ENCODE measurements at places on chromosomes 11 and 22.

DNA sequence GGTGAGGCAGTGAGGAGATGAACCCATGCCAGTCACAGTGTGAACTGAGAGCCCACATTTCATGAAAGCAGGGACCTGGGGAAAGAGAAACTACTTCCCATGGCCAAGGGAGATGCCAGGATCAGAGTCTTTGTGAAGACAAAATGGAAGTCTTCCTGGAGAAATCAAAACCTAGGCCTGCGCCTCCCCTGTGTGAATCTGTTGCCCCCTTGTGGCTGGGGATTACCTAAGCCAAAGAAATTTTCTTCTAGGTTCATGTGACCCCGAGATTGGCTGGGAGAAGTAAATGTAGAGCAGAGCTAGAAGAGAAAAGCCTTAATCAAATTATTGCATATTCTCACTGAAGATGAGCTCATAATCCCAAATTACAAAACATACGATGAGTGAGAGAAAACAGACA lies 1075.3 kb downstream of the TBC1D22A start:
- no peak for DNase-seq

- no peak for DNase-seq
These were observed 21.1 kb upstream of the TMPRSS13 start for GRCh38 chr11:117950301-117950700.

GRCh38 chr11:116969694-116970093 lies 128.5 kb downstream of the SIK3 start:
- no peak for DNase-seq

DNA sequence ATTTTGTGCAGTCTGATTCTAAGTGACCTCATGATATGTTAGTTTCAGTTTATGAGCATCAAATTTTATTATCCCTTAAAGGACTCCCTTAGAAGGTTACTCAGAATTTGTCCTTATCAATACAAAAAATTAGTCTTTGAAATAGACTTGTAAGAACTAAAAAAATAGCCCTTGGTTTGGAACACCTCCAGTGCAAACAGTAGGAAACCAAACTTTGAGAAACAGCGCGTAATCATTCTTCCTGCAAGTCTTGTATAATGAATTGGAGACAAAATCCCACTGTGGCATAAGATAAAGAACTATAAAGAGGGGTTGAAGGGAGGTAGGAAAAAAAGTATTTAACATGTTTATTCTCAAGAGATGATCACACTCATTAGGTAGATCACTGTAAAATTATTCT lies 10.8 kb upstream of the MSANTD4 start:
- DNase-seq, result no peak

DNA sequence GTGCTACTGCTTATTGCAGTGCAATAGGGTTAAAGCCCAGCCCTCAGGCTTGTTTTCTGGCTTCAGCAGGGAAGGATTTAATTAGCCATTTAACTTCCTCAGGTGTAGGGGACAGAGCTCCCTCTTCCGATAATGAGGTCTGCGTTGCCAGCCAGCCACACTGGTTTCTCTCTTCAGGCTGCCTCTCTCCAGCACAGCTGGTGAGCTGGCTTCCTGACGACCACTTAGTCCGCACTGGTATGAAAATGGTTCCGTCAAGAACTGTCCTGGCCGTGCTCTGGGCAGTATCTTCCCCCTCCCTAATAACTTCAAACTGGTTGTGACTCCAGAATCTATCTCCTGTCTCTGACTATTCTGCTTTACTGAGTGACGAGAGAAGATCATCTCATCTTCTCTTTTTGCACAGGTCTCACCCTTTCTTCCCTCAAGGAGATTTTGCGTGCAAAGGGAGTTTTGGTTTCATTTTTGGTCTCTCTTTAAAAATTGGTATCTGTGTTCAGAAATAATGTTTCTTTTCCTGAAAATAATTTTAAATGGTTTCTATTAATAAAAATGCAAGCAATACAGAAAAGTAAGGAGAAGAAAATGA lies 49.2 kb downstream of the CNTN5 start:
- no peak for DNase-seq

DNA sequence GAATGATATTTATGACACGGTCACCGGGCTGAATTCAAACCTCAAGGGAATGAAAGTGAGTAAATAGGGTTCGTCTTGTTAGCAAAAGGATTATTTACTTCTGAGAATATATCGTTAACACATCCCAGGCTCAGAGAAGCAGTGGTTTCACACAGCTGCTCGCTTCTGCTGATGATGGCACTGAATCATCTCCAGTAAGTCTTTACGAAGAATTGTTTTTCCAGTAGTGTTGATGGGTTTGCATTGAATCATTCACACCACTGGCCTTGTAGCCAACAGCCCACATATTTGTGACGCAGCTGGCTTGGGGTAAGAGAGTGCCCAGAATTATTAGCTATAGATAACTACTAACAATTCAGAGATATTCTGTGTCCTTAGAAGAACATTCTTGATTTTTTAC lies 236.3 kb downstream of the CADM1 start:
- DNase-seq, result no peak

GRCh38 chr22:38944653-38945052 lies 12.8 kb upstream of the APOBEC3A start:
- no peak for DNase-seq

GRCh38 chr11:65651589-65652510 lies 10.9 kb downstream of the RELA start:
- DNase-seq, result no peak

GRCh38 chr11:13891911-13892310 lies 70.6 kb upstream of the SPON1 start:
- DNase-seq, result no peak

- no peak for DNase-seq
These were observed 21.8 kb downstream of the RPL3 start for GRCh38 chr22:39297490-39298240.

DNA sequence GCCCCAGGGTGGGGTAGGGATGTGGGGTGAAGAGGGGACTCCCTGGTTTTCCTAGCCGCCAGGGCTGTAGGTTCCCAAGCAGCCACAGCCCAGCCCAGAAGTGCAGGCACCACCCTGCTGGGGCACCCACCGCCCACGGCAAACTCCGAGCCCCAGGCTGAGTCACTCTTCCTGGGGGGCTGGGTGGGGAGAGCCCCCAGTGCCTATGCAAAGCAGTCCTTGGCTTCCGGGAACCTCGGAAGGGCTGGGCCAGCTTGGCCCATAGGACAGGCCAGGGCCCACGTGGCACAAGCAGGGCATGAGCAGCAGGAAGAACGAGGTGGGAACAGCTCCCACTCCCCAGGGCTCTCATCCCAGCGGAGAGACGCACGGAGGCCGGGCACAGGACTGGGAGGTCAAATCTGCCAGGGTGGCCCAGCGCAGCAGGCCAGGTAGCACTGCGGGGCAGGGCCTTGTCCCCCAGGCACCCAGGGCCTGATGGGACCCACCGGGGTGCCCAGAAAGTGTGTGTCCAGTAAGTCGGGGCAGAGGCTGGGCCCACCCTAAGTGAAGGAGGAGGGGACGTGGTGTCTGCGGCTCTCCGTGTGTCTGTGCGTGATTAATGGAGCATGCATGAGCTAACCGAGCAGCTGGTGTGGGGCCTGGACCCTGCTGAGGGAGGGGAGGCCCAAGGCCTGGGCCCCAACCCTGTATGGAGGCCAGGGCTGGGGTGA lies 4.6 kb upstream of the IL17REL start:
- no peak for DNase-seq

GRCh38 chr11:19574916-19575315 lies 137.7 kb upstream of the NAV2 start:
- no peak for DNase-seq

- DNase-seq, result no peak
These were observed 127.7 kb downstream of the MAML2 start for GRCh38 chr11:96215110-96215782.

- no peak for DNase-seq
These were observed 70.2 kb downstream of the CTTN start for GRCh38 chr11:70468256-70469195.

- DNase-seq, result no peak
These were observed 19.9 kb upstream of the USP47 start for GRCh38 chr11:11821899-11822298.

DNA sequence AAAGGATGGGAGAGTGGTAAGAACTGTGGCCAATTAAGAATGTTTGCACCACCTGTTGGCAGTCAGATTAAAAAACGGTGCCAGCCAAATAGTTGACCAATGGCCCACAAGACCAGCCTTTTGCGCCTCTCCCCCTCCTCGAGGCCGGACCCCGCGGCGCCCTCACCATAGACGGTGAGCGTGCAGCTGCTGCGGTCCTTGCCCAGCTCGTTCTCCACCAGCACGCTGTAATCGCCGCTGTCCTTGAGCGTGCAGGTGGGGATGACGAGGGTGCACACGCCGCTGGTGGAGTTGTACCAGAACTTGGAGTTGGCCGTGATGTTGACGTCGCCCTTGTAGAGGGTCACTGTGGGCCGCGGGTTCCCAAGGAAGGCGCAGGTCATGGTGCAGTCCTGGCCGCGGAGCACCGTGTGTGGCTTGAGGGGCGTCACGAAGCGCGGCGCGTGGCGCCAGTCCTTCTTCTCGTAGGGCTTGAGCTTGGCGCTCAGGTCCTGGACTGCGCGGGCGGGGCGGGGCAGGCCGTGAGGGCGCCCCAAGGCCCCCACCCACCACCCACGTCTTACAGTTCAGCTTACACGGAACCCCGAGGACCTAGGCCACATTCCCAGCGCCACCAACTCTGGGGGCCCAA lies 7.2 kb downstream of the TMEM86A start:
- DNase-seq, result no peak

DNA sequence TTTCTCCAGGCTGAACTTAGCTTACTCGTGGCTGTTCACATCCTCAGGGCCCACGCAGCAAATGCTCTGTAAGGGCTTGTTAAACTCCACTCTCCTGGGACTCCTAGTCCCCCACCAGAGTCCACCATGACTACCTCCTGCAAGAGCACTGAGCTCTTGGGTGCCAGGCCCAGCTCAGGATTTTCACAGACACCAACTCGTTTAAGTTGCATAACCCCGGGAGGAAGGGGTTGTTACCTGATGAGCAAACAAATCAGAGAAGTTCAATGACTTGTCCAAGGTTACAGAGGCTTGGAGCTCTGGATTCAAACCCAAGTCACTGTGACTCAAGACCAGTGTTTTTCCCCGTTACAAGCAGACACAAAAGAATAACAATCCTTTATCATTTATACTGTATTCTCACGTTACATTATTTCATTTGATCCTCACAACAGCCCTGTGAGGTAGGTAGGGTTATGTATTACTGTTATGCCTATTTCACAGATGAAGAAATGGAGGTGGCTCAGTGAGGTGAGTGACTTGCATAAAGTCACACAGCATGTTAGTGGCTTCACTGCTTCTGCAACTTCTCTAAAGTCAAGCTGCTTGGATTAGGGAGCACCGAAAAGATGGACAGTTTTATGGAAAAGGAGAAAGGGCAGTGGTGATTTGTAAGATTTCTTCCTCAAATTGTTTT lies 17.4 kb downstream of the KCTD21 start:
- no peak for DNase-seq

DNA sequence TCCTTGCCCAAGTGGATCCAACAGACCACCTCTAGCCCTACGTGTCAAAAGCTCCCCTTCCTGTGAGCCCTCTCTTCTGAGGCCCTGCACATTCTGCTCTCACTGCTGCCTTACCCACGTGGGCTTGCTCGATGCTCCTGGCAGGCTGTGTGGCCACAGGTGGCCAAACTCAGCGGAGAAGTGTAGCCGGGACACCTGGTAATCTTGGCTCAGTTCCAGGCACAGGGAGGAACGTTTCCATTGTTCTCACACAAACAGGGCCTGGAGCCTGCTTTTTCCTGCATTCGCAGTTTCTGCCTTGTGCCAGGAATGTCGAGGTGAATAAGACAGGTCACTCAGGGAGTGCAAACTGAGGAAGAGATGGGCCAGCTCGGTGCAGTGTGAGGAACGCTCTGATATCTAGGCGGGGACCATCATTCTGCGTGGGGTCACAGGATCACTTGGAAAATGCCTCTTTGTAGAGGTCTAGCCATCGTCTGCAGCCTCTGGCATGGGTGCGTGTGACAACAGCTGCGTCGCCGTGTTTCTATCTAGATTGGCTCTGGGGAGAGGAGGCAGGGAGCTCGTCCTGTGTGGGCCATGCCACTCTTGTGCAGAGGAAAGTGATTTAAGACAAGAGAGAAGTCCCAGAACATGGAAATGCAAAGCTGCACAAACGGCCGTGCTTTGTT lies 127.6 kb upstream of the PARVA start:
- DNase-seq, result no peak

GRCh38 chr22:21651521-21652009 lies 9.5 kb downstream of the SDF2L1 start:
- no peak for DNase-seq

Measured in HS-27A (cell line).